ENCODE measurements at places on chromosomes 7 and 10. TPM values are rescaled to one million over a fixed set of nuclear protein-coding genes. Genes with fewer than 3 reads are reported as not detected.

BAG3 gene
- total RNA-seq: 11.6 TPM

PLAU gene
- 90.2 TPM for total RNA-seq

PTPN20 gene
- 3.4 TPM for total RNA-seq

CYREN gene
- total RNA-seq: 52.6 TPM

ZNF32 gene
- 39.9 TPM for total RNA-seq

C10orf53 gene
- total RNA-seq: not detected

UNCX gene
- total RNA-seq: not detected

CHRM2 gene
- total RNA-seq: not detected

ADARB2 gene
- total RNA-seq: not detected
